NCI-H1436 treated with DMSO at 0.1 percent for 48 hours (cell line): ENCODE measurements at places on chromosomes 16 and 17.
A peak's percentile ranks its signal among the peaks of the same experiment; 100 is the strongest.

DNA sequence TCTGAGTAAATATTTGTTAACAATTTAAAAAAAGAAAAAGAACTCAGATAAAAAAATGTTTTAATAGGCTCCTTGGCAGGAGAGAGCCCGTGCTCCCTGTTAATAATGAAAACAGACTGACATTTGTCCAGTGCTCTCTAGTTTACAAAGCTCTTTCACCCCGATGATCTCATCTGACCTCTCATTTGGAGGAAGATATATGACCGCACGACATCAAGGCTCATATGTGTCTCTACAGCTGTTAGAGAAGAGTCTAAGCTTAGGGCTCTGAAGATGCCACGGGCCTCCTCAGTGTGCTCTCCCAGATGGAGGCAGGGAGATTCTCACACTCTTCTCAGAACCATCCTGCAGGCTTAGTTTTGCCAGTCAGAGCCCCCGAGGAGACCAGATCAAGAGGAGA is 280.8 kb upstream of the IRX5 start:
- DNase-seq = no peak

DNA sequence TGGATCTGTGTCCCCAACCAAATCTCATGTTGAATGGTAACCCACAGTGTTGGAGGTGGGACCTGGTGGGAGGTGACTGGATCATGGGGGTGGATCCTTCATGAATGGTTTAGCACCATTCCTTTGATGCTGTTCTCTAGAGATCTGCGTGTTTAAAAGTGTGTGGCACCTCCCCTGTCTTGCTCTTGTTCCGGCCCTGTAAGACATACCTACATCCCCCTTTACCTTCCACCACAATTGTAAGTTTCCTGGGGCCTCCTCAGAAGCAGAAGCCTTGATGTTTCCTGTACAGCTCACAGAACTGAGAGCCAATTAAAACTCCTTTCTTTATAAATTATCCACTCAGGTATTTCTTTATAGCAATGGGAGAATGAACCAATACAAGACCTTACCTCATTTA is 257.7 kb downstream of the XYLT1 start:
- DNase-seq = no peak

DNA sequence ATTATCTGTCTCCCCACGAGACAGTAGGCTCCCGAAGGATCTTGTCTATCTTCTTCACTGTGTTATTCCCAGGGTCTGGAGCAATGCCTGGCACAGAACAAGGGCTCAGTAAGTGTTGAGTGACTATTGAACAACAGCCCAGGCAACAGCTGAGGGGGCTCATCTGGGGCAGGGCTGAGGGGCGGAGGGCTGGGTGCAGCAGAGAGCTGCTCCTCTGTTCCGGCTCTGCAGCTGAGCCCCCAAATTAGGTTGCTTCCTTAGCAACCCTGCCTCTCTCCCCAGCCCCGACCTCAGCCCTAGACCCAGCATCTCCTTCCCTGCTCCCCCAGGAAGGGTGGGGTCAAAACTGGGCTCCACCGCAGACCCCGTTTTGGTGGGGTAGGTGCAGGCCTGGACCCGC is 32.2 kb downstream of the ITGAE start:
- DNase-seq = no peak

- peak; percentile 33 for DNase-seq
Observed at GRCh38 chr17:76523084-76524037, 14.1 kb downstream of the CYGB start.

DNA sequence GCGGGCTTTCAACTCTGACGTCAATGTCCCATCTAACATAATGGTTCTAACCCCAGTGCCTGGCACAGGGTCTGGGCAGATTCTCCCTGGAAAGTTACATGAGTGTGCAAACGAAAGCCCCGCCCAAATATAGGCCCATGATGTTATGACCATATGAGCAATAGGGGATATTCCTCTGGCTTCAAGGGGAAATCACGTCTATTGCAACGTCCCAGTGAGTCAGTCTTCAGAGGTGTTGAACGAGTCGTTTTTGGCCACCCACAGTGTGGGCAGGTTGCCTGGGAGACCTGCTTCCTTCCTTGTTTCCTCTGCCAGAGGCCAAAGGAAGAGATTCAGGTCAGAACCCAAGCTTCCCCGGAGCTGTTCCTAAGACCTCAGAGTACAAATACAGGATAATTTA is 30.3 kb downstream of the PIK3R5 start:
- no peak for DNase-seq

- no peak for DNase-seq
Observed at GRCh38 chr17:74736513-74737298, at the start of gene RAB37. Gene RAB37, plus strand, starts transcription at chr17:74737256. Its CDS starts 17 bp downstream, at chr17:74737273.

DNA sequence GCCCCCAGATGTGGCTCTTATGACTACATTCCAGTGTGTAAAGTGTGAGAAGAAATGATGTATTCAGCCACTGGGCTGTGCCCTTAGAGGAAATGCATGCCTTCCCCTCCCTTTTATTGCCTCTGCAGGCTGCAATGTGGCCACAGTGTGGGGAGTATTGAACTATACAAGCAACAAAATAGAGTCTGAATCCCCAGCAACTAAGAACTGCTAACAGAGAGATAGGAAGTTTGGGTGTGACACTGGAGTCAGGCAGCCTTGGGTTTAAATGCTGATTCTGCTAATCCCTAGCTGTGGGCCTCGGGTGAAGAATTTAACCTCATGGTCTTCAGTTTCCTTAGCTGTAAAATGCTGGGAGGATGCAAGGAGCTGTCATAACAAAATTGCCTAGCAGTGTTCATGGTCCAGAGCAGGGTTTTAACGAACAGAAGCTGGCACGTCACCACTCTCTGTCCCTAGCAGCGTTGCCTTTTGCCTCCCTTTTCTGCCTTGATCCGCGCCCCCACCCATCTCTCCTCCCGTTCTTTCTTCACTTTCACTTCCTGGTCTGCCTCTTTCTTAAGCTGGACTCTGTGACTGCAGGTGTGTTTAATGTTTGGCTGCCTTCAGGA is 50.3 kb downstream of the KPNA2 start:
- DNase-seq = no peak

DNA sequence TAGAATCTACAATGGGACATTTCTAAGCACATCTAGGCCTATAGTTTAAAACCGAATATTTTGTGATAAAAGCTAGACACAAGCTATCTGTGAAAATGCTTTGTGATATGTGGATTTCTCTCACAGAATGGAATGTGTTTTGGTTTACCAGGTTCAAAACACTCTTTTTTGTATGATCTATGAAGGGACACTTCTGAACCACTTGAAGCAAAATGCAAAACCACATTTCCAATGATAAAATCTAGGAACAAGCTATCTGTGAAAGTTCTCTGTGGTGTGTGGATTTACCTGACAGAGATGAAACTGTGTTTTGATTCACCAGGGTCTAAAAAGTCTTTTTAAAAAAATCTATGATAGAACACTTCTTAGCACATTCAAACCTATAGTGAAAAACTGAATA is 2192.4 kb downstream of the TP53TG3F start:
- DNase-seq = no peak

- DNase-seq = no peak
Observed at GRCh38 chr17:66511135-66511534, 208.7 kb downstream of the PRKCA start.

DNA sequence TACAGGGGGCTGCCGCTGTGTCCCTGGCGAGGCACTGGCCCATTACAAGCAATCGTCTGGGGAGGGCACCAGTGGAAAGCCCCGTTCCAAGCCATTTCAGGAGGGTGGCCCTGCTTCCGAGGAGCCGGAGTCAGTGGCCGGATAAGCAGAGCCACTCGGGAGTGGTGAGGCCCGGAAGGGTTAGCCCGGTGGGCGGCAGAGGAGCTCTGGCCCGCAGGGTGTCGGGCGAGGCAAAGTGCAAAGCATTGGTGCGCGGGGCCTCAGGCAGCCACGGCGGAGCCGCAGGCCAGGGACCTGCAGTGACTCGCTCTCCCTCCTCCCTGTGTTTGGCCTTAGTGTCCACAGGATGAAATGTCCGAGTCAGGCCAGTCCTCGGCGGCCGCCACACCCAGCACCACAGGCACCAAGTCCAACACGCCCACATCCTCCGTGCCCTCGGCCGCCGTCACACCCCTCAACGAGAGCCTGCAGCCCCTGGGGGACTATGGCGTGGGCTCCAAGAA is 24.6 kb downstream of the NME3 start:
- DNase-seq = no peak

DNA sequence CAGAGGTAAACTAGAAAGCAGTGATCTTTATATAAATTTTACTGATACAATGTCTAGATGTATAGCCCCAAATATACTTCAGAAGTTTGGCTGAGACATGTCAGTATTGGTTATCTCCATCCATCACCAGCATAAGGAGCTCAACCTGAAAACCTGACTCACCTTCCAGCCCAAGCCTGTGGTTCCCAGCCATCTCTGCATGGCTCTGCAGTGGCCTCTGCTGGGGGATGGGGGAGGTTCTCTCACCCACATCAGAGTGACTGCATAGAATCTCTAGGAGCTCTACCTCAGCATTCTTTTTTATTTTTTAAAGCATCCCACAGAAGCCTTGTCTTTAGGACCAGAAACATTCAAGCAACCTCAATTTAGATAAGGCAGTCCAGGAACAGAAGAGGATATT is 27.3 kb downstream of the USP7 start:
- DNase-seq = no peak

DNA sequence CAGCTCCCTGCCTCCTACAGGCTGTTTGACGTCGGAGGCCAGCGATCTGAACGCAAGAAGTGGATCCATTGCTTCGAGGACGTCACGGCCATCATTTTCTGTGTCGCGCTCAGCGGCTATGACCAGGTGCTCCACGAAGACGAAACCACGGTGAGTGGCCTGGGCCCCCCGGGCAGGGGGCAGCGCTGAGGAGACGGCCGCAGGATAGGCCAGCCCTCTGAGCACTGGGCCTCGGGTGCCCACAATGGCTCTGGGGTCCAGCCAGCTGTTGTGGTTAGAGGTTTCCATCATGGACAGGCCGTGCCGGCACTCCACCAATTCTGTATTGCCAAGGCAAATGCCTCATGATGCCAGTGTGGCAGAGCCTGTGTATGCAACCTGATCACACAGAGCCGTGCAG is 88.6 kb downstream of the AMFR start:
- DNase-seq = no peak

DNA sequence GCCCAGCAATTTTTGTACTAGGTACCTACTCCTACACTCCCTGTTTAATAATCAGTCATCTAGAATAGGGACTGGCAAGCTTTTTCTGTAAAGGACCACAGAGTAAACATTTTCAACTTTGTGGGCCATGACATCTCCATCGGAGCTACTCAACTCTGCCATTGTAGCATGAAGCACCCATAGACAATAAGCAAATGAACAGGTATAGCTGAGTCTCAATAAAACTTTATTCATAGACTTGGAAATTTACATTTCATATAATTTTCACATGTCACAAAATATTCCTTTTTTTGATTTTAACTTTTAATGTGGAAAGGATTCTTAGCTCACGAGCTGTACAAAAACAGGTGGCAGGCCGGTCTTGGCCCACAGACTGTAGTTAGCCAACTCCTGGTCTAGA is 345.8 kb downstream of the SOX9 start:
- DNase-seq = no peak

- DNase-seq = no peak
Observed at GRCh38 chr17:57783338-57783742, 38.2 kb upstream of the CCDC182 start.

DNA sequence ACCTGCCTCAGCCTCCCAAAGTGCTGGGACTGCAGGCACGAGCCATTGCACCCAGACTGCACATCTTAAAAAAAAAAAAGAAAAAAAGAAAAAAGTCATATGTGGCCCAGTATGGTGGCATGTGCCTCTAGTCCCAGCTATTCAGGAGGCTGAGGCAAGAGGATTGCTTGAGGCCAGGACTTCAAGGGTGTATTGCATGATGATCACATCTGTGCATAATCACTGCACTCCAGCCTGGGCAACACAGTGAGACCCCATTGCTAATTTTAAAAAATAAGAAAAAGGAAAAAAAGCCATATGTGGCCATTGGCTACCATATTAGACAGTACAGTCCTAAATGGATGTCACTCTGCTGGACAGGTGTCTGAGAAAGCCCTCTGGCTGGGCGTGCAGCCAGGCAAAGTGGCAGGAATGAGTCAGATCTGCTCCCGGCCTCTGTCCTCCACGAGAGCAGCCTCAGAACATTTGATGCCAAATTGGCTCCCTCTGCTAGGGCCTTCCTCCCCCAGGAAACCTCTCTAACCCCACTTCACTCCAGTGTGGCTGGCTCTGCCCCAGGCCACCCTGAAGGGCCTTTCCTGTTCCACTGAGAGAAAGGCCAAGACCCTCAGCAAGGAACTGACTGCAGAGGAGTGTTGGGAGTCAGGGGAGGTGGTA is 14.7 kb downstream of the CA7 start:
- DNase-seq = no peak

DNA sequence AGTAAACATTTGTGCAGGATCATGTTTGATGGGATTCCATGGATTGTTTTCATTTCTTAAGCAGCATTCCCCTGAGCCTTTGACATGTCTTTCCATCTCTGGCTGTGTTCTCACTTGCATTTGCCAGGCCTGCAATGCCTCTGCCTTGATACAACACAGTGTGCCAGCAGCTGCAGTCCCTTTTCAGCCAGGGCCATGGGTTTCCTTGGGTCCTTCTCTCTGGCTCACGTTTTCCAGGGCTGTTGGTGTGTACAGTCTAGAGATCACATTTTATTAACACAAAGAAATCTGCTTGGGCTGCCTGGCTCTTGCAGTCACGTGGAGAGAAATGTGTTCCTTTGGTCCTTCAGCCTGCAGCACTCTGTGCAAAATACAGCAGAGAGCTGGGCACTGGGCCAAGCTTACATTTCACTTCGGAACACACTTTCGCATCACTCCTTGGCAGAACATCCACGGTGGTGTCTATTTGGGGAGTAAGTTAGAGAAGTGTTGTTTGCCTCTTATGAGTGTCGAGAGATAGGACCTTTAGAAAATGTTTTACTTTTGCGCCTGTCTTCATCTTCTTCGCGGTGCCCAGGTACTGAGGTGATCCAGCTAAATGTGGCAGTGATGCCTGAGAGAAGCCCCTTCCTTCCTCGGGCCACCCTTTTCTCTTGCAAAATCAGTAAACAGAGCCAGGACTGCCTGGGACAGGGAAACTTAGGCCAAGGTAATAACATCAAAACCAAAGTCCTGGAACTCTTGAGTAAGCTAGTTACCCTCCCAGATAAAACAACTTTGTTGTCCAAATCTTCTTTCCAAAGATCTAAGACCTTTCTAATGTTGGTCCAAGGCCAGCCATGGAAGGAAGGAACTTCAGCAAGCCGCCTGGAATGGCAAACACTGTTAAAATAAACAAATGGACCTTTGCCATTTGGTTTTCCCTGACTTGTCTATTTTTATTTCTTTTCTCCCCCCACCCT is 20.9 kb downstream of the HLF start:
- DNase-seq = peak; percentile 14

- DNase-seq = no peak
Observed at GRCh38 chr17:48615047-48615962, at the start of gene HOXB8. Gene HOXB8, minus strand, starts transcription at chr17:48615292. Its CDS starts 588 bp downstream, at chr17:48614704.
